Dermis blood vessel endothelial cell (primary cell): ENCODE measurements at places on chromosomes 4 and X.
A peak's percentile ranks its signal among the peaks of the same experiment; 100 is the strongest.

DNA sequence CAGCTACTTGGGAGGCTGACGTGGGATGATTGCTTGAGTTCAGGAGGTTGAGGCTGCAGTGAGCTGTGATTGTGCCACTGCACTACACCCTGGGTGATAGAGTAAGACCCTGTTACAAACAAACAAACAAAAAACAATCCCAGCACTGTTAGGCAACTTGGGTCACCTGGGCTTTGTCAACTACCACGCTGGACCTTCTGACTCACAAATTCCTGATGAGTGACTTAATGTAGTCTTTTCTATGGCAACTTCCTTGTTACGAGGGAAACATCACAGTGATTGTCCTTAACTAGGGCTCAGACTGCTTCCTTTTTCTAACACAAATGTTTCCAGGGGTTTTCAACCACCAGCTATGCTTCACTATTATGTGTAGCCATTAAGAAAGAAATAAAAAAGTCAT, 128.8 kb upstream of the GPC4 start:
- no peak for DNase-seq

GRCh38 chr4:142402900-142403299, 443.2 kb downstream of the INPP4B start:
- DNase-seq: no peak

- DNase-seq: peak; percentile 55
Observed at GRCh38 chr4:89469930-89470375, 162.4 kb upstream of the GPRIN3 start.

DNA sequence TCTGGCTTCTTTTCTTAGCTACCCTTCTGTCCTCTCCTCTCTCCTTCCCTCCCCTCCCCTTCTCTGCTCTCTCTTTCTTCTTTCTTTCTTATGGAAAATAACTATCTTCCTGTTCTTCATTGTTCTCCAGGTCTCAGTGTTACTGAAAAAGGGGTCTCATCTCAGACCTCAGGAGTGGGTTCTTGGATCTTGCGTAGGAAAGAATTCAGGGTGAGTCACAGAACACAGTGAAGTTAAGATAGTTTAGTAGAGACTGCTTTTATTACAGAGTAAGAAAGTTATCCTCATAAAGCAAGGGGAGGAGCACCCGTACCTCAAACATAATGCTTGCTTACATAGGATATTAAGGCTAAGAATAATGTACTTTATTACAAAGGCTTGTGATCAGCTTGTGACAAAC, 31.8 kb upstream of the CWH43 start:
- no peak for DNase-seq

- peak; percentile 51 for DNase-seq
Observed at GRCh38 chrX:119672426-119672825, 20.5 kb downstream of the SEPTIN6 start.
